Esophagus muscularis mucosa (tissue), 4 donors: ENCODE measurements at places on chromosomes 6 and 20.

- no peak for DNase-seq
These were observed 17.4 kb upstream of the CSE1L start for GRCh38 chr20:49028684-49029083.

DNA sequence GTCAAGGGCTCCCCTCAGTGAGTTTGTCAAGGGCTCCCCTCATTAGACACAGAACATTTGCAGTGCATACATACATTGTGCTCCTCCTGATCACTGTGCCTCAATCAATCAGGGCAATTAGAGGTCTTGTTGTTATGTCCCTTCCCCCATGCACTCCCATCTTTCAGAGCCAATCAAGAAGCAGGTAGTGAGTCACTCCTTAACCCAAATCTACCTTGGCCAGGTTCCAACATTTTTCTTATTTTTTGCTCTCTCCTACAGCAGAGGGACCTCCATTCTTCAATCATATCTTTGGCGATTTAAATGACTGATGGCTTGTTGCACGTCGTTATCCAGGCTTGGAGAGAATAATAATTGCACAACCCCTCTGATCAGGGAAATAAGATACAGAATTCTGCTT is 409.9 kb upstream of the SPTLC3 start:
- DNase-seq = no peak

GRCh38 chr20:47815866-47816265 is 30.6 kb upstream of the SULF2 start:
- DNase-seq = no peak

GRCh38 chr20:58832457-58832856 is 18.2 kb downstream of the GNAS-AS1 start:
- no peak for DNase-seq

DNA sequence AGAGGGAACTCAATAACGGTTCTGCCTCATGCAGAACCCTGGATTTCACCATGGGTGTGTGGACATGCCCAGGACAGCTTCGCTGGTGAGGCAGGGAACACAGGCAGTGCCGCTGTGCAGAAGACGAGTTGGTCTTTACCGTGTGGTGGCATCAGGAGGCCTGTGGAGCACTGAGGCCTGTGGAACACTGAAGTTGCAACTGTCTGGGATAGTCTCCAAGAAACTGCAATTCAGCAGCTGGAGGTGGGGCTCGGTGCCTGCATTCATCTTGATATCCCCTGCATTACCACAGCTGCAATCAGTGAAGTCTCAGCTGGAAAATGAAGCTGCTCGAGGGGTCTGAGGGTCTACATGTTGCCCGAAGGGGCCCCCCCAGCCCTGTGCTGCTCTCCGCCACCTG is 202.4 kb upstream of the CDH4 start:
- DNase-seq = no peak

- DNase-seq = no peak
These were observed 59.5 kb upstream of the ARMH2 start for GRCh38 chr6:24858177-24858653.

- no peak for DNase-seq
These were observed 320.2 kb upstream of the SULF2 start for GRCh38 chr20:48105526-48105925.

DNA sequence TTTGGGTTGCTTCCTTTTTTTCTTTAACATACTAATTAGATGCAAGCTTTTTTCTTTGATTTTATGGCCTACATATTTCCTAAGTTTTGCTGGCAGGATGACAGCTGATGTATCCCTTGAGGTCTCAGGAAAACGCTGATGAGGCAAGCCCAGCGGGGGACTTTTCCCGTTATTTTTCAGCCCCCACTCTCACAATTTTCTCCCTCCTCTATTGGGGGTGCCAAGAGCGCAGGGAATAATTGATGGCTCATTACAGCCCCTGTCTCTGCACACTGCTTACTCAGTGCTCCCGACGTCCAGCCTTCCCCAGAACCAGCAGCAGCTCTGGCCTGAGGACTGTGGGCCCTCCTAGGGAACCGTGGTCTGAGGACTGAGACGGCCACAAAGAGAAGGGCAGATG is 38.6 kb upstream of the VSTM2L start:
- no peak for DNase-seq

DNA sequence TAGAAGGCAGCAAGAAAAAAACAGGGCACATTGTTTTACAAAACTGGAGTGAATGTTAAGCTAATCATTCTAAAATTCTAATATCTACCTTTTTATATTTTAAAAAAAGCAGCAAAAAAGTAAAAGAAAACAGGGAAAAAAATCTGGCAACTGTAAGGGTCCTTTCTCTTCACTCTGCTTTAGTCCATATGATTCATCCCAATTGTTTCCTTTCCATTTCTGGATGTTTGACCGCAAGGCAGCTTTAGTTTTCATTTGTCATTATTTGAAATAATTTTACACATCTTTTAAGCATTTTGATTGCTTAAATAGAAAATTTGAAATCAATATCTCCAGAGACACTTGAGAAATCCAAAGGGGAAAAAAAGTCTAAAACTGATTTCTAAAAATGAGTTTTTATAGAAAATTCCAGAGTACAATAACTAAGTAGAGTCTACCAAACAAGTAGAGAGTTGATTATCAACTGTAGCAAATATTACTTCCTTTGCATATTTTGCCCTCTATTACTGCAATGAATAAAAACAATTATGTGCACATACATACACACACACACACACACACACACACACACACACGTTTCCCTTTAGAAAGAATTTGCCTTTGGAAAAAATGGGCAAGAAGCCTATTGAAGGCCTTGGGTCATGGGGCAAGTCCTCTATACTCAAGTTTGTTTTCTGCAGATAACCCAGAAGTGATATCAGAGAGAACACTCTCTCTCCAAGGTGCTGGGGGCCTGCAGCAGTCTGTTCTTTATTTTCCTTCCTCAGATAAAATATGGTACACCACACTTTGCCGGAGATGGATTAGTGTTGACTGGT is 259.7 kb downstream of the HACE1 start:
- no peak for DNase-seq

- no peak for DNase-seq
These were observed 92.2 kb downstream of the CEP57L1 start for GRCh38 chr6:109187399-109188114.

- DNase-seq = no peak
These were observed 33.7 kb upstream of the LOC128125822 start for GRCh38 chr6:63538550-63538949.

- DNase-seq = no peak
These were observed 92.2 kb upstream of the MPC1 start for GRCh38 chr6:166474721-166475565.

- no peak for DNase-seq
These were observed 151.7 kb downstream of the GRIK2 start for GRCh38 chr6:101545191-101545590.

- DNase-seq = no peak
These were observed 30.8 kb upstream of the APMAP start for GRCh38 chr20:25023356-25023755.

DNA sequence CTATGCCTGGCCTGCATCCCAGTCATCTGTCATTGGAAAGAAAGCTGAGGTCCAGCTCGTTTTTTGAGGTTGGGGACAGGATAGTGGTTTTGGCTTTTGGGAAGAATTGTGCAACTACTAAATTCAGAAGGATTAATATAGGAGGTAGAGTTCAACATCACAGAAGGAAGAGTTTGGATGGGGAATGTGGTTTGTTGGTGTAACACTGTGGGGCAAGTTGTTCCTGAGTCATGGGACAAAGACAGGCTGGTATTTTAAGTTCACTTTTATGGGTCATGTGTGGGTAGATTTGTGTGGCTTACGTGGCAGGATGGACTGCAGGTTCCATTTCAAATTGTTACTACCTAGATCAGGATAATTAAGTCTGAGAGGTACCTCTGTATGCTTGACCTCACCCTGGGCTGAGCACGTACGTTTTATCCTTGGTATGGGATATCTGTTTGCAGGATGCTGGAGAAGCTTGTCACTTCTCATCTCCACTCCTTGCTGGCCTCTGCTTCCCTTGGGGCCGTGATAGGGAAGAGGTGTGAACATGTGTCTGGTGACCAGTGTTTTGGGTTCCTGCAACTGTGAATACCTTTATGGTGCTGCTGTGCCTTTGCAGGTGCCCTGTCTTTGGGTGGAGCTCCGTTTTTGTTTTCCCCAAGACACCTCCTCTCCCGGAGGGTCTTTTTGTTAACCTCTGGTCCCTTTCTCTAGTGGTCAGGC is 177.6 kb downstream of the JARID2 start:
- no peak for DNase-seq

DNA sequence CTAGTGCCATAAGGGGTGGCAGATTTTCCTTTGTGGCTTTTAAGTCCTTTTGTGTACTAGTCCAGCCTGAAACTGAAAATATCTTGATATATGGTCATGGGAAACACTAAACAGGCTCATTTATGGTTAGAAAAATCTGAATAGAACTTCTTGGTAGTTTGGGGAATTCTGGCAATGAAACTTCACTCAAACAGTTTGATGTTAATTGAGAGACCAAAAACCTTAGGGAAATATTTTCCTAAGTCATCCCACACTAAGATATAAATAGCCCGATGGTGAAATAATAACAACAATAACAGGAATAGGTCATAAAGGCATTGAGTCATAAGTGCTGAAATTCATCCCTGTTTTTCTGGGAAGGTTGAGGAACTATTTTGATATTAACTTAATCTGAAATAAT is 146.2 kb upstream of the SMLR1 start:
- DNase-seq = no peak

GRCh38 chr6:128358244-128358776 is 162.1 kb downstream of the PTPRK start:
- no peak for DNase-seq

DNA sequence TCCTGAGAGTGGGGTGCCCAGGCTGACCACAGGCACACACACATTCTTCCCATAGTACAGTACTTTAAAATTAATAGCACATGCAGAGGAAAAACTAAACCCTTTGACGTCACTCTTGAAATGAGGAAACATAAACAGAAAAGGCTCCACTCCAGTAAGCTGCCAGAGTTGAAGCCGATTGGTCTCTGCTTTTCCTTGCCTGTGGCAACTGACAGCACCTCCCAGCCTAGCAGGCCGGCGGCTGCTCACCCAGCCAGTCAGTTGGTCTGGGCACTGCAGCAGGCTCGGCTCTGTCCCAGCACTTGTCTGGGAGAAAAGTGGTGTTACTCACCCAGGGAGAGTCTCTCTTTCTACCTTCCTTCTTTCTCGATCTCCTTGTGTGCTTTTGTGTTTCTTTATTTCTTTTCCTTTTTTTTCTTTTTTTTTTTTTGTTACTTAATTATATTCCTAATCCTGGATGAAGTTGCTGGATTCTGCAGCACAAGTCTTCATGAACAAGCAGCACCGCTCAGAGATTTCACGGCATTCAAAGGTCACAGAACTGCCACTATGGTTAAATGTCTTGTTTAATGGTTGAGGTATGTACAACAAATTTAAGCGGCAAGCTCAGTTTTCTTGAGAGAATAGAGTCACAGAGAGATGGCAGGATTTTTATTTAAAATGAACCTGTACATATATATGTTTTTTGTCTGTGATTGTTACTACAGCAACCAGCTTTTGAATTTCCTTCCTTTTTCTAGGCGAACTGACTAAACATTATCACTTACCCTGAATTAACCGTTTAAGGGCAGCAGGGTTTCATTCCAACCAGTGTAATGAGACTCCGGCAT is at the start of gene PDE7B:
Gene PDE7B, plus strand, starts transcription at position 260 of the 830 bp plus-strand sequence.
- no peak for DNase-seq

GRCh38 chr6:108029226-108029921 is 45.2 kb downstream of the OSTM1 start:
- DNase-seq = no peak

DNA sequence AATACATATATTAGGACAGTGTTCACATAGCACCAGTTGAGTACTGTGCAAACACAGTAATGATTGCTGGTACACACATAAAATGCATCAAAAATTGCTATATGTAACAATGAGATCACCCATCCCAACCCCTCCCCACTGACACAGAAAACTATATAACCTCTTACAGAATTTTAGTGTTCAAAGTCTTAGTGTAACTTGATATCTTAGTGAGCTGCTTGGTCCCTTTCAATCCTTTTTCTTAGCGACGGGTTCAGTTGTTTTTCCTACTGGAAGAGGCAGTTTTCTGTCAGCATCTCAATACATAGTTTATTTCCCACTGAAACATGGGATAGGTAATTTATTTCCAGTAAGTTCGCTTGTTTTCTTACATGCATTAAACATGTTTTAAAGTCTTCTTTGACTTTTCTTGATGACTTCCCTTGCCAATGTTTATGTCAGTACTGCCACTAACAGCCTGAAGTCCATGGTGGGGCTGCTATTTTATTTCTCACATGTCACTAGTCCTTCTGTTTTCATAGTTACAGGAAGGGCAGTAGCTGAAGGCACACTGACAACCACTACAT is 96.4 kb upstream of the FOXC1 start:
- no peak for DNase-seq

GRCh38 chr6:72560721-72561593 is 60.9 kb upstream of the KCNQ5 start:
- no peak for DNase-seq

DNA sequence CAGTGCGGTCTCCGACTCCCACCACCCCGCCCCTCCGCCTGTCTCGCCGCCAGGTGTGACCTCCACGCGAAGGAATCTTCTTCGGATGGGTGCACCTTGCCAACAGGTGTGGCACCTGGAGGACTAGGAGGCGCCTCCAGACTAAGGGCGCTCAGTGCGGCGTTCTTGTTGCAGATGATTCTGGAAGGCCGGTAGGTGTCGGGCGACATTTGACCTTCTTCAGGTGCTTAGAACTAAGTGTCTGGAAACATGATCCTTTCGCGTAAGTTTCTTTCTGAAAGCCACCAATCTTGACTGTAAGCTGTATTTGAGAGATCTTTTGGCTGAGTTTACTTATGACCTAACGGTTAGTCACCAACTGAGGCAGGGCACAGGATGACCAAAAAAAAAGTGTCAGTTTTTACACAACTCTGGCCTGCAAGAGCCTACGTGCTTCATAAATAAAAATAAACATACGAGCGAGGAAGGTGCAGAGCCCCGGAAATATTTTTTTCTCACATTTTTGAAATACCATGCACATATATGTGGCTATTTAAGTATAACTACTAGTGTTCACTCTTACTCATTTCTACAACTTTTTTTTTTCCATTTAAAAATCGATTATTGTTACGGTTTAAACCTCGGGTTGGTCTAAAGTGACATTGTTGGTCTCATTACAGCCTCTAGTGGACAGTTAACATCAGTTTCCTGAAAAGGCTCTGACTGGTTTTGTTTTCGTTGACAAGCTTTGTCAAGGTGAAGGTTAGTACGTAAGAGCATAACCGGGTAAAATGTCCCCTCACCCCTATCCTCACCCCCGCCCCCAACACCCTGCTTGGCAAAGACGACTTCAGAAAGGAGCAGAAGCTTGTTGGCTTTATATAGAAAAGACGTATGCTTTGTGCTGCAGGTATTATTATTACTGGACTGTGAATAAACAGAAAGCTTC is 1.6 kb upstream of the ATXN1 start:
- no peak for DNase-seq

- DNase-seq = no peak
These were observed at the start of gene SAMD5 for GRCh38 chr6:147508042-147508865. SAMD5 (plus strand) TSS chr6:147508690; CDS start chr6:147508929, 239 bp downstream.

DNA sequence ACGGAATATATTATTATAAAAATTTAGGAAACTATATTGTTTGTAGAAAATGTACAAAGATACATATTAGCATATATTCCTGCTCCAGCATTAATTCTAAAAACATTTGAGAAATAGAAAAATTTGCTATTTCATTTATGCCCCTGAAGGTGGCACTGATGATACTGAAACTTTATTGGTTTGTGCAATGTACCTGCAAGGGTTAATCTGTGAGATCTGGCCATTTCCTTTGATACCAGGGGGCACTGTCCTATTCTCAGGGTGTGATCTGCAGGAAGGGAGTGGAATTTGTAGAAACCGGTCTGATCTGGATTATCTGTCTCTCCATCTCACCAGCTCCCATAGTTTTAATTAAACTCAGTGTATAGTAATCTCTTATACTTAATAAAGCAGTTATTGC is 625.1 kb upstream of the IMPG1 start:
- DNase-seq = no peak
